ENCODE measurements at places on chromosomes 5 and 9. TPM values are rescaled to one million over a fixed set of nuclear protein-coding genes. Genes with fewer than 3 reads are reported as not detected.

DNA sequence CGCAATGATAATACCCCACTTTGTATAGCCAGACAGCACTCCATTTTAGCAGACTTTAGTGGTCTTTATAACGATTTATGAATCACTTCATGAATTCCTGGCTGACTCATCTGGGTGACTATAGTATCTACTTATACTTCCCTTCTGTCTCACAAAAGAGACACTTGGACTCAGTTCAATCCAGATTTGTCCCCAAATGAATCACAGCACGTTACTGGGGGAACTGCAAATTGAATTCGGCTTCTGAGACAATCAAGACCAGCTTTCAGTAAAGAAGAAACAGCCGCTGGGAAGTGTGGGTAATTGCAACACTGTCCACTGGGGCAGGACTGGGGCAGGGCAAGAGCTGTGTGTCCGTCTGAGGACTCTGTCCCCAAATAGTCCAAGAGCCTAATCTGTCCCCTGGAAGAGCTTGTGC, 337.3 kb upstream of the RFX3 start:
- no peak overlapping the region for H3K4me3 ChIP-seq
- peak; percentile 73 for DNase-seq
- no peaks in the 10 kb centered on the region for H3K27me3 ChIP-seq
- no peaks in the 10 kb centered on the region for H3K36me3 ChIP-seq
- H3K4me1 ChIP-seq = peaks cover 11% of the 10 kb centered on the region

The SH3TC2 gene
- total RNA-seq = 6.2 TPM

The SLIT3 gene
- total RNA-seq = 0.34 TPM

DNA sequence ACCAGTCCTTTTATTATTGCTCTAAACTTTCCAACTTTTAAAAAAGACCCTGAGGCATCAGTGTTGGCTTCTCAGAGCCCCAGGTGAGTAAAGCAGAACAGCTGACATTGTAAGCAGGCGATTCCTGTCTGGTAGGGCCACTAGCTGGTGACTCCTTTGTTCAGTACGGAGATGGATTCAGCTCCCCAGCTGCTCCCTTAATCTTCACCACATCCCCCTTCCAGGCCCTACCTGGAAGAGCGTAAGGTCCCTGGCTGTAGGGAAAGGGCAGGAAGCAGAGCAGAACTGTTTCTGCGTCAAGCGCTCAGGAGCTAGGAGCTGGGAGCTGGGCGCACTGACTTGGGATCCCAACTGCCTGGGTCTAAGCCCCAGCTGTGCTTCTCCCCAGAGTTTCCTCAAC, 203.7 kb upstream of the TAS2R1 start:
- H3K27ac ChIP-seq = no peak overlapping the region
- no peaks in the 10 kb centered on the region for H3K4me1 ChIP-seq
- H3K27me3 ChIP-seq = no peaks in the 10 kb centered on the region
- no peak overlapping the region for H3K4me3 ChIP-seq
- DNase-seq = no peak

GRCh38 chr9:115333277-115334070, 215.5 kb upstream of the TNC start:
- H3K36me3 ChIP-seq = no peaks in the 10 kb centered on the region
- H3K4me3 ChIP-seq = no peak overlapping the region
- H3K27ac ChIP-seq = no peak overlapping the region
- peak; percentile 12 for DNase-seq
- H3K27me3 ChIP-seq = no peaks in the 10 kb centered on the region

DNA sequence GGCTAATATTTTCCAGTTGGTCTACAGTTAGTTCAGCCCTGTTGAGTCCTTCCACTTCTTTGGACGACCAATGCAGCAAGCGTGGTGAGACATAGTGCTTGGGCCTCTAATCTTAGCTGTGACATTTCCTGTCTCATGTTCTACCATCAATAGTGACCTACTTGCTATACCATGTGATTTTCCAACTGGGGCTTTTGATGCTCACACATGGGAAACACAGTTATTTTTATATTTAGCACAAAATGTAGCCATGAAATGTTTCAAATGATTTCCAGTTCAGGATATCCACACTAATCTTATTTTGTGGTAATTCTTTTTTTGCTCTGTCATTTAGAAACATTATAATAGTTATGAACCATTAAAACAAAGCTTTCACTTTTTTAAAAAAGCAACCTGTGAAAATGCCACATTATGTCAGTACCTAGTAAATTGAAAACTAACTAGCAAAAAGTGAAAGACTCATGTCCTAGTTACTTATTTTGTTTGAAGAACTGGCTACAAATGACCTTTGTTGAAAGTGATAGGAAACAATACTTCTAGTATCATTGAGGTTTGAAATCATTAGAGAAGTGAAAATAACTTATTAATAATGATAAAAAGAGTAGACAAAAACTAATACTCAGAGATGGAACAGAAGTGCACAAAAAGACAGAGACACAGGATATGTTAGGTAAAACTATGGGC, 18.3 kb downstream of the MARCHF3 start:
- H3K4me1 ChIP-seq = peaks cover 20% of the 10 kb centered on the region
- no peak overlapping the region for H3K27ac ChIP-seq
- H3K36me3 ChIP-seq = no peaks in the 10 kb centered on the region
- H3K27me3 ChIP-seq = no peaks in the 10 kb centered on the region

- H3K4me3 ChIP-seq = no peak overlapping the region
- no peaks in the 10 kb centered on the region for H3K27me3 ChIP-seq
- H3K36me3 ChIP-seq = no peaks in the 10 kb centered on the region
- no peak overlapping the region for H3K27ac ChIP-seq
- H3K4me1 ChIP-seq = no peaks in the 10 kb centered on the region
Measured at GRCh38 chr5:89359046-89359445, 476.1 kb upstream of the MEF2C start.

The GLRA1 gene
- not detected for total RNA-seq

GRCh38 chr9:121671612-121672155, 20.2 kb downstream of the DAB2IP start:
- H3K4me3 ChIP-seq = no peak overlapping the region
- H3K27me3 ChIP-seq = no peaks in the 10 kb centered on the region
- H3K4me1 ChIP-seq = peaks cover 6% of the 10 kb centered on the region
- H3K27ac ChIP-seq = no peak overlapping the region

- H3K4me3 ChIP-seq = no peak overlapping the region
- no peaks in the 10 kb centered on the region for H3K4me1 ChIP-seq
Measured at GRCh38 chr9:135076143-135076875, 11.2 kb upstream of the OLFM1 start.

The LECT2 gene
- not detected for total RNA-seq

DNA sequence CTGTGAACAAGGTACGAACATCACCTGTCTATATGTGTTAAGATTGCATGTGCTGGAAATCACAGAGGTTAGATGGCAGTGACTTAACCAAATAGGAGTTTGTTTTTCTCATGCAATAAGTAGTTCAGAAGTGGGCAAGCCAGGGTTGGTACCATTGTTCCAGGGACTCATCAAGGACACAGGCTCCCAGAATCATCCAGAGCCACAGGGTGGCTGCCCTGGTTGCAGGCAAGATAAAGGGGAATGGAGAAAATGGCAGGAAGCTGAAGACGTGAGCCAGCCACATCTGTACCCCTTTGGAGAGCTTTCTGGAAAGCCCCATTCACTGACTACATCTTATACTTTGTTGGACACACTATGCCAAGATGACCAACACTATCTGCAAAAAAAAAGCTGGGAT, 126.0 kb upstream of the IL12B start:
- H3K4me3 ChIP-seq = no peak overlapping the region
- H3K27me3 ChIP-seq = no peaks in the 10 kb centered on the region
- H3K4me1 ChIP-seq = peaks cover 17% of the 10 kb centered on the region

The TNFSF15 gene
- total RNA-seq = 0.39 TPM

DNA sequence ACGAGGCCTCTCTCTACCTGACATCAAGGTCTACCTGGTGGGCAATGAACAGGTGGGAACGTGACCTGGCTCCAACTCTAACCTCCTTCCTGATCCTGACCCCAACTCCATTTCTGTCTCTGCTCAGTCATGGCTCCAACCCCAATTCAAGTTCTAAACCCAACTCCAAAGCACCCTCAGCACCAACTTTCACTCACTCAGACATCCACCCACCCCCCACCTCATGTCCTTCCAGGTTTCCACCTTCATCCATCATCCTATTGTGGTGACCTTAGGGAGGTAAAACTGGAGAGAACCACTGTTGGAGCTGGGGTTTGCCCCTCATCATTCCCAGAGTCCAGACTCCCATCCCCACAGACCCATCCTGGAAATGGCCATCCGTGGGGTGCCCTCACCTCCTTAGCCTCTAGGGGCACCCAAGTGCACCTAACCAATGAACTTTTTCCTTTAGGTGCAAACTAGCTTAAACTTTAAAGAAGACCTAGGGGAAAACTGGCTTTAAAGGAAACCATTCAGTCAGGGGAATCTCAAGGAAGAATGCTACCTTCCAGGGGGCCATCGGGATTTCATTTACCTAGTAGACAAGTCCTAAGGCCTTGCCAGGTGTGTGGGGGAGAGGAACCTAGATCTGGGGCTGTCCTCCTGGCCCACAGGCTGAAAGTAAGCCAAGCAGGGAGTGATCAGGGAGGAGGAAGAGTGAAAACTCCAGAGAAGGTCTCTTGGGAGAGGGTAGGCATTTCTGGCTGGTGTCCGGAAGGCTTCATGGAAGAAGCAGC, 11.3 kb downstream of the RGS14 start:
- peaks cover 24% of the 10 kb centered on the region for H3K4me1 ChIP-seq
- no peak overlapping the region for H3K27ac ChIP-seq
- H3K36me3 ChIP-seq = no peaks in the 10 kb centered on the region
- peak; percentile 71 for DNase-seq

DNA sequence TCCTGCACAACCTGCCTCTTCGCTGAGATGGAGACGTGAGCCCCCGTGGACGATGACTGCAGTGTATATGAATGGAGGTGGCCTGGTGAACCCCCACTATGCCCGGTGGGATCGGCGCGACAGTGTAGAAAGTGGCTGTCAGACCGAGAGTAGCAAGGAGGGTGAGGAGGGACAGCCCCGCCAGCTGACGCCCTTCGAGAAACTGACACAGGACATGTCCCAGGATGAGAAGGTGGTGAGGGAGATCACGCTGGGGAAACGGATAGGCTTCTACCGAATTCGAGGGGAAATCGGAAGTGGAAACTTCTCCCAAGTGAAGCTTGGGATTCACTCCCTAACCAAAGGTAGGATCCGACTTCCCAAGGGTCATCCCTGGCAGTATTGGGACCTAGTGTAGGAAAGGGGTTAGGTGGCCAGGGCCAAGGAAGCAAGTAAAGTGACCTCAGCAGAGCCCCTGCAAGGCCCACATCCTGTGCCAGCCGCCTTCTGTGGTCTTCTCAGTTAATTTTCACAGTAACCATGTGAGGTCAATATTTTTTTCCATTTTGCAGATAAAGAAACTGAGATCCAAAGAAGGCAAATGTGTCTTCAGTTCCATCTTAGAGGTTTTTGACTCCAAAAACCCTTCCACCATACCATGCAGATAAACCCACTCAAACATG, 53.8 kb downstream of the NIM1K start:
- H3K27ac ChIP-seq = no peak overlapping the region
- H3K36me3 ChIP-seq = no peaks in the 10 kb centered on the region
- peaks cover 6% of the 10 kb centered on the region for H3K27me3 ChIP-seq
- H3K4me3 ChIP-seq = no peak overlapping the region

GRCh38 chr5:126780165-126780827, 3.4 kb downstream of the LMNB1 start:
- H3K4me3 ChIP-seq = peak overlapping the region; percentile 100
- no peaks in the 10 kb centered on the region for H3K36me3 ChIP-seq
- peak overlapping the region; percentile 3 for H3K27ac ChIP-seq
- no peaks in the 10 kb centered on the region for H3K27me3 ChIP-seq
- peak; percentile 89 for DNase-seq
- peaks cover 11% of the 10 kb centered on the region for H3K4me1 ChIP-seq

The ERMP1 gene
- total RNA-seq = 13.6 TPM

The ENTPD8 gene
- total RNA-seq = not detected

DNA sequence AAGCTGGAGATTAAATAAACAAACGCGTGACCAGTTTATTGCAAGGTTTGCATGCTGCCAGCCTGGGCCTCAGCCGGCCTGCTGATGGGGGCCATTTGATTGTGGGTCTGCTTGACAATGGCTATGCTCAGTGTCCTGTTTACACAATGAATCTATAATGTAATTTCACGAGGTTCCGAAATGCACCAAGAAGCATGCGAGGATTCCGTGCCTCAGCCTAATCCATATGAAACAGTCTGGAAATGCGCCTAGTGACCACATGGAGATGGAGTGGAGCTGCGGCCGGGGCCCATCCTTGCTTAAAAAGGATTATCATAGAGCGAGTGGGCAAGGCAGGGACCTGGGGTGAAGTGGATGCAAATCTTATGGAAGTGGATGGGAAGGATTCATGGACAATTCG, 382.4 kb downstream of the CDK5RAP2 start:
- H3K27me3 ChIP-seq = no peaks in the 10 kb centered on the region
- no peaks in the 10 kb centered on the region for H3K4me1 ChIP-seq
- no peak for DNase-seq
- no peaks in the 10 kb centered on the region for H3K36me3 ChIP-seq
- no peak overlapping the region for H3K4me3 ChIP-seq
- no peak overlapping the region for H3K27ac ChIP-seq

The CMYA5 gene
- 0.61 TPM for total RNA-seq

GRCh38 chr9:93646640-93647178, 70.3 kb downstream of the PHF2 start:
- H3K4me3 ChIP-seq = no peak overlapping the region
- H3K27me3 ChIP-seq = no peaks in the 10 kb centered on the region
- no peak for DNase-seq
- H3K36me3 ChIP-seq = peaks cover 26% of the 10 kb centered on the region
- no peak overlapping the region for H3K27ac ChIP-seq
- no peaks in the 10 kb centered on the region for H3K4me1 ChIP-seq

DNA sequence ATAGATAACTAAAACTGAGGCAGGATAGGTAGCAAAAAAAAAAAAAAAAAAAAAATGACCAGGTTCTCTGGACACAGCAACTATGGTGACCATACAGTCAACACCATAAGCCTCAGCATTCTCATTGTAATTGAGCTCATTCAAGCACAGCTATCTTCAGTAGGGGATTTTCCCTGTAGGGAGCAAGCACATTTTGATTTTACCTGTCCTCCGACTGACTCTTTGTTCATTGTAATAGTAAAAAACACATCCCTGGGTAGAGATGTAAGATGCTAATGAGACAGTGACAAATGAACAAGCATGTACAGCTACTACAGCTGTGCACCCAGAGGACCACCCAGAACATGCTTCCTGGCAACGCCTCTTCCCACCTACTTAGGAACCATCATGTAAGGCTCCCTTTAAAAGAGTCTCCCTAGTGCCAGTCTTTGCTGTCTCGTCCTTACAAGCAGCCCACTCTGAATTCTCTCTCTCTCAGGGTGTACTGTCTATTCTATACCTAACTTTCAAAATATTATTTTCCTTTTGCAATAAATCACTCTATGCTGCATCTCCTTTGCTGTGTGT, 65.0 kb upstream of the FBXW11 start:
- H3K36me3 ChIP-seq = peaks cover 41% of the 10 kb centered on the region
- no peak overlapping the region for H3K27ac ChIP-seq
- no peak for DNase-seq
- H3K4me1 ChIP-seq = no peaks in the 10 kb centered on the region
- H3K4me3 ChIP-seq = no peak overlapping the region
- H3K27me3 ChIP-seq = no peaks in the 10 kb centered on the region

Data from MCF 10A (cell line).